ENCODE measurements at places on chromosomes 1 and 21.
A peak's percentile ranks its signal among the peaks of the same experiment; 100 is the strongest.

DNA sequence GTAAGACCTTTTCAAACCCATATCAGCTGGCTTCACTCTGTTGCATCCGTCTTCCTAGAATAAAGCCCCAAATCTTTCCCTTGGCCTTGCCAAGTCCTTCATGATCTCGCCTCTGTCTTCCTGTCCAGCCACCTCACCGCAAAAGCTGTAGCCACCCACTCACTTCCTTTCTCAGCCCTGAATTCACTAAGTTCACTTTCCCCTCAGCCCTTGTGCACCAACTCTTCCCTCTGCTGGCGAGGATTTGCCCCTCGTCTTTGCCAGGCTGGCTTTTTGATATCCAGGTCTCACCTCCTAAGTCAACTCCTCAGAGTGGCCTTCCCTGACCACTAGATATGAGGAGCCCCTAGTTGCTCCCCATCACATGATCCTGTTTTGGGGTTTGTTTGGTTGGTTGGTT is 3.9 kb upstream of the COL16A1 start:
- no peak for DNase-seq

DNA sequence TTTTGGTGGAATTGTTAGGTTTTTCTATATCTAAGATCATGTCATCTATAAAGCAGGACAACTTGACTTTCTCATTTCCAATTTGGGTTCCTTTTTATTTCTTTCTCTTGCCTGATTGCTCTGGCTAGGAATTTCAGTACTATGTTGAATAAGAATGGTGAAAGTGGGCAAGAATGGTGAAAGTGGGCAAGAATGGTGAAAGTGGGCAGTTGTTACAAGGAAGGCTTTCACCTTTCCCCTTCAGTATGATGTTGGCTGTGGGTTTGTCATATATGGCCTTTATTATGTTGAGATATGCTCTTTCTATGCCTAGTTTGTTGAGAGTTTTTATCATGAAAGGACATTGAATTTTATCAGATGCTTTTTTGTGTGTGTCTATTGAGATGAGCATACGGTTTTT is 64.5 kb downstream of the XPR1 start:
- DNase-seq, result no peak

DNA sequence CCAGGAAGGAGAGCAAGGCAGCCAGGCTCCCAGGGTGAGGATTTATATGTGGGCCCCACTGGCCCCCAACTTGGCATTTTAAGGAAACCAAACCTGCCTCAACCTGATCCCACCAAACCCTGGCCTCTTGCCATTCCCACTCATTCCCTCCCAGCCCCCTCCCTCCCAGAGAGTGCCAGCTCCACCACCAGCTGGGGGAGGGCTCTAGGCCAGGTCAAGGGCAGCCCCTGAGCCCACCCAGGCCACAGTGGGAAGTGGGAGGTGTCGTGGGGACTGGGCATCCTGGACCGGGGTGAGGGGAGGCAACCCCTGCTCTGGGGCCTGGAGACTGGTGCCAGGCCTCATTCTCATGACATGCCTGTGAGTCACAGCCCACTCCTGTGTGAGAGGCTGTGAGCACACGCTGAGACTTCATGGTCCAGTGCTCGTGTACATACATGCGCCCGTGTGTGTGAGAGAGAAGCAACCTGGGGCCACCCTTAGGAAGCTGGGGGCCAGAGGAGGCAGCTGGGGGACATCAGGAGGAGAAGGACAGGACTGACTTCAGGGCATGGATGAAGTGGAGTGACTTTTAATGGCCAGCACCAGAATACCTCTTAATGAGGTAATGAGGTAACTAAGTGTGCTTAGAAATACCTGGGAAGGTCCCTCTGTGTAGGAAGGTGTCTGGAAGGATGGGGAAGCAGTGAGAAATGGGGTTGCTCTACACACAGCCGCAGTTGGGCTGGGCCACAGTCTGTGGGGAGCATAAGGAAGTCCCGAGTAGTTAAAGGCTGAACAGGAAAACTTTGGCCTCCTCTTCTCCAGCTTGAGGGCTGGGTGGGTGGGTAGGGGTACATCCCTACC is at the start of gene S100A2:
TSS of gene S100A2 (minus strand) at position 316 of the 846 bp plus-strand sequence. CDS start 1,967 bp downstream, outside the sequence.
- DNase-seq, result no peak

DNA sequence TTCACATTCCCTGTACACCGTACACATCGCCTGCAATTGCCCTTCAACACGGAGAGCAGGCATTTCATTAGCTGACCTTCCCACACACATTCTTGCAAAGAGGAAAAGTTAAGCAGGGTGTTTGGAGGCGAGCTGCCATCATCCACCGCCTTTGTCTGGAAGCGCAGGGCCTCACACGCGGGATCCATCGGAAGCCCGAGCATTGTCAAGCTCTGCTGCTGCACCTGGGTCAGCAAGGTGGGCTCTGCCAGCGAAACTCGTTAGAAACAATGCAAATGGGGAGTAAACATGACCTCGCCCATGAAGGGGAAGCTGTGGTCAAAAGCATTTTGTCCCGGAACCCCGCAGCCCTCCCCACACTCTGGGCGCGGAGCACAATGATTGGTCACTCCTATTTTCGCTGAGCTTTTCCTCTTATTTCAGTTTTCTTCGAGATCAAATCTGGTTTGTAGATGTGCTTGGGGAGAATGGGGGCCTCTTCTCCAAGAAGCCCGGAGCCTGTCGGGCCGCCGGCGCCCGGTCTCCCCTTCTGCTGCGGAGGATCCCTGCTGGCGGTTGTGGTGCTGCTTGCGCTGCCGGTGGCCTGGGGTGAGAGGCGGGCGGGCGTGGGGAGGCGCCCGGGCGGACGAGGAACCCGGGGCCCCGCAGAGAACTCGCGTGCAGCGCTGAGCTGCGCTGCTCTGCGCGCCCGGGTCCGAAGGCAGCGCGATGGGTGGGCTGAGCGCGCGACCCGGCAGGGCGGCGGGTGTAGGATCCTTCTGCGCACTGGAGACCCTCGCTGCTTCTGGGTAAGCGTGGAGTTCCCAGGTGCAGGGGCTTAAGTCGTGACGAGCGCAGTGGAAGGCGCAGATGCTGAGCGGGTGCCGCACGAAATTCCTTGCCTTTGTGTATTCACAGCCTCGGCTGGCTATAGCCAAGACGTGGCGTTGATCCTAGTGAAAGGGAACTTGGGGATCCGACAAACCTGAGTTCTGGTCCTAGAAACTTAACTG is at the start of gene CR1:
TSS of gene CR1 (plus strand) at position 357 of the 992 bp plus-strand sequence. CDS start at position 468, 111 bp downstream.
- no peak for DNase-seq

DNA sequence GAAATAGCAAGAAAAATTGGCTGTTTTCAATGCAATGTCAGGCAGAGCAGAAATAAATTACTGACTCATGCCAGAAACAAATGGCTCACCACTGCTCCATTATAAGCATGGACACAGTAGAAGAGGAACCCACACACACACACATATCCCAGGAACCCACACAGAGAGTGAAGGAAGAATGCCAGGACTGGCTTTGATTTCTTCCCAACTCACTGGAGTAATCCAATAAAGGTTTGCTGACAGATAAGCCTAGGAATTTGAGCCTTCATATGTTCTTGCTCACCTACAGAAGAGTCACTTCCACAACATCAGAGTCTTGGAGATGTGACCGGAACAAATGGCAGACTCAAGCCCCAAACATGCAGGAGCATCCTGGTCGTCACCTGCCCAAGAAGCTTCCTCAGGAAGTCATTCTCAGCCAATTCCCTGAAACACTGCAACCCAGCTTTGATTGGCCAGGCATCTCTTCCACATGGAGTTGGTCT is 2.2 kb downstream of the SH3BP5L start:
- DNase-seq, result no peak

GRCh38 chr1:34053660-34054059 is 111.4 kb downstream of the CSMD2 start:
- no peak for DNase-seq

DNA sequence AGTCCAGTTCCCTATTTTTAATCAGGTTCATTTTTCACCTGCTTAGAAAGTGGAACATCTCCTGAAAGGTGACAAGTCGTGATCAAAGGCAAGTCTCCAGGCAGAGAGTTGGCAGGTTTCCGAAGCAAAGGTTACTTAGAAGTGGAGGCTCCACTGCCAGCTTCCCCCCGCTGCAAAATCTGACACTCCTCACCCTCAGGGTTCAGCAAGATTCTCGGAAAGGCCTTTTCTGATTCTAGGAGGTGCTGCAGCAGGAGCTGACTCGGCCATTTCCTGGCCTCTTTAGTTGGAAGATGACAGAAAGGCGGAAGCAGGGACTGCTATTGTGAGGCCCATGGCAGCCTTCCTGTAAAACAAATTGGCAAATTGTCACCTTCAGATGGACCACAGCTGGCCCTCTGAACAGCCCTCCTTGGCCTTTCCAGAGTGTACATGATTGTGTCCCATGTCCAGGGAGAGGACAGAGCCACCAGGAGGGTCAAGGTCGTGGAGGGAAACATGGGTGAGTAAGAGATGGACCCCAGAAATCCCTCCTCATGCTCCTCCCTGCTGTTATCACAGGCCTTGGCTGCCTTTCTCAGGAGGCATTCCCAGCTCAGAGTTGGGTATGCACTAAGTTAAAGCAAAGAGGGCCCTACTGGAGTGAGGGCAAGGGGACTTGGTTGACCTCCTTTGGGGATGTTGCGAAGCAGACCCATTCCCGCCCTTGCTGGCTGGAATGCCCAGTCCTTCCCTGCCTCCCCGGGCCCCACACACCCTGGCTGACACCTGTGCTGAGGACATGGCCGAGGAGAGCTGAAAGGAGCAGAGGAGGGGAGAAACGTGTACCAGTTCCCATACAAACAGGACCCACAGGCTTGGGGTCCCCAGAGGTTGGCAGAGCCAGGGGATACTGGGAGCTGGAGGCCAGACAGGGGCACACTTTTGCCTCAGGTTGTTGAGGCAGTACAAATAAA is 115.5 kb upstream of the IRF2BP2 start:
- peak; percentile 53 for DNase-seq

GRCh38 chr1:180937624-180938225 is 25.0 kb downstream of the KIAA1614 start:
- DNase-seq, result no peak

GRCh38 chr1:1876335-1876930 is 14.5 kb downstream of the GNB1 start:
- no peak for DNase-seq

DNA sequence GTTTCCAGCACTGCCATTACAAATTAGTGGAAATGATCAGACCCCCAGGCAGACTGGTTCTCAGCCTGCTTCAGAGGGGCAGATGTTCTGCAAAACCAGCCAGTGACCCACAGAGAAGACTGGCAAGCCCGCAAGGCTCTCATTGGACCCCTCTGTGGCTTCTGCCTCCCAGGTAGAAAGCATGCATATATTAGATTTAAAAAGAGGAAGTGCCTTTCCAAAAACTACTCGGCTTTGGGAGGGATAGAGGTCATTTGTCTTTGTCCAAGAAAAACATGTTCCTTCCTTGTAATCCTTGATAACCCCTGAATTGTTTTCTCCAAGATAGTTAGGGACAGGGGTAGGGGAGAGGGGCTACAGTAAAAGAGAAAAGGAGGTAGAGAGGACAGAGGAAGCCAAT is 11.8 kb downstream of the HIVEP3 start:
- no peak for DNase-seq

- no peak for DNase-seq
Observed at GRCh38 chr21:40967771-40968170, 120.8 kb upstream of the DSCAM start.

- DNase-seq, result no peak
Observed at GRCh38 chr21:45821315-45821962, 160.1 kb upstream of the COL6A1 start.

DNA sequence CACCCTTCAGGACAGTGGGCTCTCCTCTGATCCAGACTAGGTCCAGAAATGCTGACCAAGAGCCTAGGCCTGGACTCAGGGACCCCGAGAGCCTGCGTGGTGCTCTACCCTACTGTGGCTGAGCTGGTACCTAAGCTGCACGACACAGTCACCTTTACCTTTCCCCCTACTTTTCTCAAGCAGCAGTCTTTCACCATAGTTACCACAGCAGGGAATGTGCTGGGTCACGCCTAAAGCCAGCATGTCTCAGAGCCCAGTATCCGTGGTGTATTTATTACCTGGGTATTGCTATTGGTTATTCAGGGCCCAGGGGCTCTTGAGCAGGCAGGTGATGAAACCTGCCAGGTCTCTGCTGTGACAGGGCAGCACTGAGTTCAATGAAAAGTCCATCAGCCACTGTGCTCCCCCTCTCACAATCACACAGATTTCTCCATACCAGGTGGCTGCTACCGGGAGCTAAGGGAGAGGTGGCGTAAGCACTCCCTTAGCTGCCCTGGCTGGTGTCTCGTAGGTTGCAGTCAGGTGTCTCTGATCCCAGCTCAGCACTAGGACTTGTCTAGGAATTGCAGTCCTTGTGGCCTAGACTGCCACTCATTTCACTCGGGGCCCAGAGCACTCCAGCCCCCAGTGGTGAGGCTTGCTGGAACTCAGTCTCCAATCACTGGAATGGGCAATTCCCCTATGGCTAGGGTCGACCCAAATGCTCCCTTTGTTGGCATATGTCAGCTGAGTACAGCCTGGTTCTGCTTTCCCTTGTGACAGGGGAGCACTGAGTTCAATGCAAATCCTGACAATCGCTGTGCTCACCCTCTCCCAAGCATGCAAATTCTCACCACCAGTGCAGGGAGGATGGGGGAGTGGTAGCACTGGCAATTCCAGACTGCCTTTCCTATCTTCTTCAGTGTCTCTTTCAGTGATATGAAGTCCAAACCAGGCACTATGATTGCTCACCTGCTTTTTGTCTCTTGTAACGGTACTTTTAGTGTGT is 128.7 kb downstream of the PHTF1 start:
- DNase-seq, result no peak

DNA sequence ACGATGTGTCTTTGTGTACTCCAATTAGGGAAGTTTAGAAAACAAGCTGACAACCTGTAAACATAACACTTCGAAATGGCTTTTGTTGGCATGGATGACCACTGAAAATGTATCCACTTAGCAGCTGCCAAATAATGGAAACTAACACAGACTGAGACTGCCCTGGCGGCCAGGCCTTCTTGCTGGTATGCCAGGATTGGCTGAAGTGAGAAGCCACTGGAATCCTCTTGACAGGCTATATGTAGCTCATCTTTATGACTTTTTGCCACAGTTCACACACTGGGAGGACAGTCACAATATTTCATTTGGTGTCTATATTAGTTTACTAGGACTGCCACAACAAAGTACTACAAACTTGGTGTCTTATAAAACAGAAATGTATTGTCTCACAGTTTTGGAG is 12.9 kb upstream of the CTBS start:
- no peak for DNase-seq

DNA sequence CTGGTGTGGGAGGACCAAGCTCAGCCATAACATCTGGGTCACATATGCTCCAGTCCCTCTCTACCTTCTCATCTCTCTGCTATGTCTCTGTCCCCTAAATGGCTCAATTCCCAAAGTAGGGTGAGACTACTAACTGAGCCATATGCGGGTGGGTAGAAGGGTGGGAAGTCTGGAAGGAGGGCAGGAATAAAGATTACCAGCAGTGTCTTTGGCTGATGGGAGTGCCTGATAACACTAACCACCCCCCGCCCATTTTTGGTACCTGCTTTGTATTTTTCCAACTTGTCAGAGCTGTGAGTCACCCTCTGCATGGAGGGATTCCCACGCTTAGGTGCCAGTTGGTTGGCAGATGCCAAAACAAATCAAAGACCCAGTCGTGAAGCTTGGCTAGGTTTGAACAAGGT is 14.9 kb upstream of the SSBP3 start:
- DNase-seq, result peak; percentile 88
